ENCODE measurements at places on chromosomes 3 and 15.

GRCh38 chr3:13122081-13123012, 49.1 kb upstream of the IQSEC1 start:
- no peak for DNase-seq

GRCh38 chr3:10373686-10374261, 52.9 kb upstream of the SEC13 start:
- no peak for DNase-seq

GRCh38 chr3:61545716-61546115, 15.7 kb upstream of the PTPRG start:
- no peak for DNase-seq

GRCh38 chr3:139120086-139121056, 75.7 kb upstream of the PRR23C start:
- no peak for DNase-seq

DNA sequence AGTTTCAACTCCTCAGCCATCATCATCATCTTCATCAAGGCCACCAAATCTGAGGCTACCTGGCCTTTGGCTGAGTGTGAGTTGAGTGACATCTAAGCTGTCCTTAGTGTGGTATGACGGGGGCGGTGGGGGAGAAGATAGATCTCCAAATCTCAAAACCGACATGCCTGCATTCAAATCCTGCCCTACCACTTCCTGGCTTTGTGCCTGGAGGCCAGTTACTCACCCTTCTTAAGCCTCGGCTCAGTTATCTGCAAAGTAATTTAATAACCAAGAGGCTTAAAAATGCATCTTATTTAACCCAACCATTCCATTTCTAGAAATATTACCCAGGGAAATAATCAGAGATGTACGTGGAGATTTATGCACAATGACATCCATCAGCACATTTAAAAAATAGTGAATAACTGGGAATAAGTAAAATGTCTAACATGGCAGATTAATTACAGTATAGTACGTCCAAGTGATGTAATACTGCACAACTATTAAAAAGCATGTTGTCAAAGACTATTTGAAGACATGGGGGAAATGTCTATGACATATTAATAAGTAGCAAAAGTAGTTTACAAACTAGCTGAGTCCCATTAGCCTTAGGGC, 167.4 kb downstream of the NTRK3 start:
- DNase-seq, result no peak

- DNase-seq, result no peak
Observed at GRCh38 chr3:159380891-159381290, 579.0 kb downstream of the MFSD1 start.

GRCh38 chr3:168124791-168125190, 29.1 kb upstream of the GOLIM4 start:
- DNase-seq, result no peak

DNA sequence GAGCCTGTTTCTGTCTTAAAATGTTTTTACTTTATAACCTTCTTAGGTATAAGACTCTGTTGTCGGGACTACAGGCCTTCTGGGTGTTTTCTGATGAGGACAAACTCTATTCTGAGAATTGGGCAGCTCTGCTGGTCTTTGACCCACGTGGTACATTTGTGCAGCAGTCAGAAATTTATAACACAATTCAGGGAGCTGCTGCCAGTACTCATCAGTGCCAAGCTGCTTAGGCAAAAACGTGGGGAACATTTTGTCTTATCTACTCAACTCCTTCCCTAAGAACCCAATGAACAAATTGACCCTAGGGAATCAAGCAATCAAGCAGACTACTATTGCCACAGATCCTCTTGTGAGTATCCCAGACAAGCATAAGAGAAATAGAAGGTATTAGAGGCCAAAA, 180.7 kb upstream of the PDZRN3 start:
- DNase-seq, result no peak

DNA sequence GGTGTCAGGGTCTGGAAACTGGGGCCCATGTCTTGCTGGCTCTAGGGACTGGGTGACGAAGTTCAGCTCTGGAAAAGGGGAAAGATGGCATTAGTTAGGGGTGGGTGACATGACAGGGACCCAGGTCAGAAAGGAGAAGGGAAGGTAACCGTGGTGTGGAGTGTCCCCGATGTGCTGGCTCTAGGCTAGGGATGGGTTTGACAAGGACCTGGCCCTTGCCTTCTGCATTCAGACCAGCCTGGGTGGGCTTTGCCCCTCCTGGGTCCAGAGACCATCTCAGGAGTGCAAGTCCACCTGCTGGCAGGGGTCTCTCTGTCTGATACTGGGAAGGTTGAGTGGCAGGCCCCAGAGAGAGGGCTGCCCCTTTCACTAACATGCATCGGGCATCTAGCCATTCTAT, 28.7 kb upstream of the ATP2B2 start:
- DNase-seq, result no peak

GRCh38 chr3:45497963-45498362, 96.6 kb upstream of the LIMD1 start:
- DNase-seq, result no peak

DNA sequence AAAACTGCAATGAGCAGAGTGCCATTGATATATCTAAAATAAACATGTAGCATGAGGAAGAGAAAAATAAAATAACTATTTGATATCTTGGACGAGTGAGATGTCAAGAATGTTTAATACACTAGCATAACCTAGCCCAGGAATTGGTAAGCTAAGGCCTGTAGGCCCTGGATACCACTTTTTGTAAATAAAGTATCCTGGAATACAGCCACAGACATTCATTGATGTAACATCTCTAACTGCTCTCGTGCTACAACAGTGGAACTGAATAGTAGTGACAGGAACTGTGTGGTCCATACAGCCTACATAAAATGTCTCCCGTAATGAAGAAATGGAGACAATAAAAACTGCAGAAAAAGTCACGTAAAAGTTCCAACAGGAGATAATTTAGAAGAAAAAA, 869.0 kb downstream of the AGBL1 start:
- no peak for DNase-seq

DNA sequence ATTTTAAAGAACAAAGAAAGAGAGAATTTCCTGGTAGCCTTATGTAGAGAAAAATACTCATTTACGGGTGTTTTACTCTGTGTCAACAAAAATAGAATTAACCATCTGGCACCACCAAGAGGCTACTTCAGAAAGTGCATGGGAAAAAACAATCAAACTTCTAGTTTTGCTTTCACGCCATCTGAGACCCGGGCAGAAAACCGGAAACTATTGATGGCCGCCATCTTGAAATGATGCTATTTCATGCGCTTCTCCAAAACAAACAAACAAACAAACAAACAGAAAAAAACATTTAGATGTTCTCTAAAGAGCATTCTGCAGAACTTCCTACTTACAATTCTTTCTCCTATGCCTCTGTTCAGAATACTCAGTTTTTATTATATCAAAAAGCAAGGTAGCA, 49.4 kb upstream of the SYNPR start:
- no peak for DNase-seq

DNA sequence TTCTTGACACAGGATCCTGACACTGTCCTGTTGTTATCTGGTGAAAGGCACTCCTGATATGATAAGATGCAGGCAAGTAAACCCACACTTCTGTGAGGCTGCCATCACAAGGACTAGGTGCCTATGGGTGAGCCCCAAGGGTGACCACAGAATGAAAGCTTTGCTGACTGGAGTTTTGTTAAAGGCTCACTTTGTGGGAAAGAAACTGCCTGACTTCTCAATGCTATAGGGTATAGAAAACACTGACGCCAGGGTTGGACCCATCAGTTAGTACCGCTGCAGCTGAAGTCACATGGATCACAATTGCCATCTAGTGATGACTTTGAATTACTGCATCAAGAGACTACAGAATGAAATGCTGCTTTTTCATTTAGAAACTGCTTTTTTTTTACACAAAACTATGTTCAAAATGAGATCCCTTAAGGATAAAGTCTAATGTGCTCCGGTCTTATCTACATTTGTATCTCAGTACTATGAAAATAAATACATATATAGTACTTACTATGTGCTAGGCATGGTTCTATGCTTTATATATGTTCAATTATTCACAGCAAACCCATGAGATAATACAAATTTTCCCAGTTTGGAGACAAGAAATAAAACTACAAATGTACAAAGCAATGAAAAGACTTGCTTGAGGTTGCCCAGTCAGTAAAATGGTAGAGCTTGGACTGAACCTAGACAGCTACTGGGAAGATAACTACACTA, 64.2 kb upstream of the CMSS1 start:
- DNase-seq, result no peak

DNA sequence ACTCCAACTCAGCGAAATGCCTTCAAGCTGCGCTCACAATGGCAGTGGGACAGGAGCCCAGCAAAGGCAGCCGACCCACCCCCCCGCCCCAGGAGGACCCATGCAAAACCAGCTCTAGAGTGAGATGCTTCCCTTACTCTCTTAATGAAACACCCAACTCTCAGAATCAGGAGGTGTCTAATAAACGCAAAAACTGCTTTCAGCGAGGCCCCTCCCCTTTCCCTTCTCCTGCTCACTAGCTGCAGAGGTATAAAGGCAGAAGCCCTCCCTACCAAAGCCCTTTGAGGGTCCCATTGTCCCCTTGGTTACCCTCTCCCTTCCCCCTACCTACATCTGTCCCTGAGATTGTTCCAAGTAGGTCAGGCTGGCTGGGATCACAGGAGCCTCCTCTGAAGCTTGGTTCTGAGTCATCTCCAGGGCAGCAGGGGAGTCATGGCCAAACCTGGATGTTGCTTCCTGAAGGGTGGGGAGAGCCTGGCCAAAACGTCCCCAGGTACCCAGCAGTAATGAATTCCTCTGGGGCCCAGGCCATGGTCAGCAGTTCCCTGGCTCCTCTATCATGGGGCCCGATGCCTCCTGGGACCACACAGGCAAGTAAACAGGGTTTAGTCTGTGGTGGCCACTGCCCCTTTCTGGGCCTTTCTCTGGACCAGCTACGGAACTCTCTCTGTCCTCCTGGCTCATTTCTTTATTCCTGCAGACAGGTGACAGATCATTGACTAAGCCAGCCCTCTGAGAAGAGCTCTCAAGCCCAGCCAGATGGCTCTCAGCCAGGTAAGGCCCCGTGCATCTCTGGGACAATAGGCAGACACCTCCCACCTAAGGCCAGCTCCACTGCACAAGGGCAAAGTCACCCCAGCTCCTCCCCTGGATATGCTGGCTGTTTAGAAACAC, 8.6 kb downstream of the KLHL25 start:
- no peak for DNase-seq

GRCh38 chr3:81689617-81690016, 71.8 kb downstream of the GBE1 start:
- DNase-seq, result no peak

DNA sequence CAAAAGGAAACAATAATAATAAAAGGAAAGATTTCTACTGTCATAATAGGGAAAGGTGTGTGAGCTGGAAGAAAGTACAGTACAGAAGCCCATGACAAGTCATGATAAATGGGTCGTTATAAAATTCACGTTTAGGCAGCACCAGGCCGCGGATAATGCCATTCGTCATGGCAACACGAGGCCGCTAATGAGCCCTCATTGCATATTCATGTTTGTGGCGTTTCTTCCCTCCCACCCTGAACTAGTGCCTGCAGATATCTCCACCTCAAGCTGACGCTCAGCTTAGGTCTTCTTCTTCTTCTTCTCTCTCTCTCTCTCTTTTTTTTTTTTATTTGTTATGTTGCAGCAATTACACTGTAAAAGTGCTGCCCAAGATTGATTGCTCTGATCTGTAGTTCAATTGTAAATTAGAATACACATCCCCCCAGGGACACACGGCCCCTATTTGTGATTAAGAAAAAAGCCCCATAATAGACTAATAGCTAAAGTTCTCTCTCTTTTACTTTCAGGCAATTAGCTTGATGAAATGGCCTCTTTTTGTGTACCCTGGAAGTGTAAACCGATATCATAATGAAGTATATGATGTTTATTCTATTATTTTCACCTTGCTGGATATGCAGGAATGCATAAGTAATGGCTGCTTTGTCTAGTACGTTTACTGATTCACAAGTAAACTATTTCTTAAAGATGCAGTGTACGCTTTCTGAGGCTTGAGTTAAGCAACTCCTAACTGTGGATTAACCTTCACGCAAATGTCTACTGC, 61.9 kb upstream of the NR2F2 start:
- no peak for DNase-seq

DNA sequence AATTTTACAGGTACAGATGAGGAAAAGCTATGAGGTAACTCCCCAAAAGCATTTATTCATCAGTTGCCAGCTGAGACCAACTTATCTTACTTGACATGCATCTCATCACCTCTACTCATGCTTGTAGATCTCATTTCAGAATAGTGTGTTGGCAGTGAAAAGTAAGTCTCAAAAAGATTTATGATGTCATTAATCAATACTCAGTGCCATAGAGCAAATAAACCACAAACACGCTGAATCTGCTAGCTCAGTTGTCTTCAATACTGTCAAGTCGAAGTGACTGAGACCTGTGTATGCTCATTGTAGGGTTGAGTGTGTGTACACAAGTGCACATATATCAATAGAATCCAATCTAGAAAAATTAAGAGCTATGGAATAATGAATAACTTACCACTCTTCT, 413.5 kb downstream of the CNTN3 start:
- DNase-seq, result no peak

DNA sequence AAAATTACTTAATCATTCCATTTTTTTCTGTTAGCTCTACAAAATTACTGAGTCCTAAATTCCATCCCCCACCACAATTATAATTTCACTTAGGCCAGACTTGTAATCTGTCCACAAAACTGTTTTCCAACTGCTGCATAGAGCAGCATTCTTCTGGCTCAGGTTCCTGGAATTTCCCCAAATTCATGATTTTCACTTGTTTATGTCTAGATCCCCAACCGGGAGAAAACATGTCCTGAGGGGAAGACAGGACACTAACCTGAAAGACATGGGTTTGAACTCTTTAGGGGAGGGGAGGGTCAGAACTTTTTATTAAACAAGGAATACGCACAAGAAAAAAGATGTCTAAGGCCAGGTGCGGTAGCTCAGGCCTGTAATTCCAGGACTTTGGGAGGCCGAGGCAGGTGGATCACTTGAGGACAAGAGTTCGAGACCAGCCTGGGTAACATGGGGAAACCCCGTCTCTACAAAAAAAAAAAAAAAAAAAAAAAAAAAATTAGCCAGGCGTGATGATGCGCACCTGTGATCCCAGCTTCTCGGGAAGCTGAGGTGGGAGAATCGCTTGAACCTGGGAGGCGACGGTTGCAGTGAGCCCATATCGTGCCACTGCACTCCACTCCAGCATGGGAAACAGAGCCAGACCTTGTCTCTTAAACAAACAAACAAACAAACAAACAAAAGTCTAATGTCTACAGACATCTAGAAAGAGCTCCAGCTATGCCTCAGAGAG, 1.5 kb downstream of the ETFA start:
- no peak for DNase-seq

GRCh38 chr3:195897081-195897852, 11.1 kb downstream of the TNK2 start:
- DNase-seq, result no peak

GRCh38 chr3:71885006-71885405, 100.1 kb upstream of the PROK2 start:
- no peak for DNase-seq

GRCh38 chr3:153572654-153573053, 410.6 kb downstream of the RAP2B start:
- DNase-seq, result no peak

- no peak for DNase-seq
Observed at GRCh38 chr15:75832114-75832513, 11.1 kb upstream of the UBE2Q2 start.

GRCh38 chr15:62849316-62850106, 193.0 kb upstream of the TPM1 start:
- DNase-seq, result no peak

- no peak for DNase-seq
Observed at GRCh38 chr3:76138921-76139320, 353.6 kb upstream of the ZNF717 start.

All from natural killer cell treated with Interleukin-12 subunit alpha and Interleukin-12 subunit beta and Interleukin-15 and Interleukin-18, amount 100 ng/mL, for 72 hours (primary cell).